ENCODE measurements at places on chromosomes 7 and 10.

GRCh38 chr7:104175361-104175984, 32.3 kb downstream of the ORC5 start:
- DNase-seq, result no peak

DNA sequence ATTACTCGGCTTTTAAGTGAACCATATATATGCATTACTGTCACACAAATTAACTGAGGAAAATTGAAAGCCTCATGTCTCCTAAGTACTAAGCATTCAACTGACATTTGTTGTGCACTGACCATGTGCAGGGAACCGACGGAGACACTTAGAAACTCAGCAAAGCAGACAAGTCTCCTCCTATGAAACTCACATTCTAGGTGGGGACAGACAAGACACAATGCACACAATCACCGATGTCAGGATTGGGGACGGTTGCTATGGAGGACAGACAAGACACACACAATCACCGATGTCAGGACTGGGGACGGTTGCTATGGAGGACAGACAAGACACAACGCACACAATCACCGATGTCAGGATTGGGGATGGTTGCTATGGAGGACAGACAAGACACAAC, 134.0 kb downstream of the PTPRN2 start:
- DNase-seq, result no peak

- DNase-seq, result no peak
Observed at GRCh38 chr10:118114992-118115391, 68.3 kb upstream of the RAB11FIP2 start.

DNA sequence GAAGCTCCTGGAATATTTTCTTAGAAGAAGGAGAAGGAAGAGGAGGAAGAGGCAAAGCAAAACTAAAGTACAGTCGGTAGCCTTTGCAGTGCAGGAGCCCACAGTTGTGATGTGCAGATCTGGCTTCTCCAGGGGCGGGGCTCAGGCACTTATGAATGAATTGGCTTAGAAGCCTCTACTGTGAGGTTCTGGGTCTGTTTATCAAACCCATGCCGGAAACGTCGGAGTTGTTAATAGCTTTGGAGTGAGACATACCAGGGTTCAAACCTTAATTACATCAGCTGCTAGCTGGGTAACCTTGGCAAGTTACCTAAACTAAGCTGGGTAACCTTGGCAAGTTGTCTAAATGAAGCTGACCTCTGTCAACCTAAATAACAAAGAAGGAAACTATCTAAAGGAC, 89.3 kb upstream of the PITRM1 start:
- no peak for DNase-seq

- no peak for DNase-seq
Observed at GRCh38 chr7:121479466-121479865, 83.4 kb upstream of the FAM3C start.

GRCh38 chr7:135169141-135169963, 1.2 kb downstream of the CYREN start:
- DNase-seq, result no peak

- DNase-seq, result no peak
Observed at GRCh38 chr10:26627324-26627723, 70.2 kb upstream of the PDSS1 start.

DNA sequence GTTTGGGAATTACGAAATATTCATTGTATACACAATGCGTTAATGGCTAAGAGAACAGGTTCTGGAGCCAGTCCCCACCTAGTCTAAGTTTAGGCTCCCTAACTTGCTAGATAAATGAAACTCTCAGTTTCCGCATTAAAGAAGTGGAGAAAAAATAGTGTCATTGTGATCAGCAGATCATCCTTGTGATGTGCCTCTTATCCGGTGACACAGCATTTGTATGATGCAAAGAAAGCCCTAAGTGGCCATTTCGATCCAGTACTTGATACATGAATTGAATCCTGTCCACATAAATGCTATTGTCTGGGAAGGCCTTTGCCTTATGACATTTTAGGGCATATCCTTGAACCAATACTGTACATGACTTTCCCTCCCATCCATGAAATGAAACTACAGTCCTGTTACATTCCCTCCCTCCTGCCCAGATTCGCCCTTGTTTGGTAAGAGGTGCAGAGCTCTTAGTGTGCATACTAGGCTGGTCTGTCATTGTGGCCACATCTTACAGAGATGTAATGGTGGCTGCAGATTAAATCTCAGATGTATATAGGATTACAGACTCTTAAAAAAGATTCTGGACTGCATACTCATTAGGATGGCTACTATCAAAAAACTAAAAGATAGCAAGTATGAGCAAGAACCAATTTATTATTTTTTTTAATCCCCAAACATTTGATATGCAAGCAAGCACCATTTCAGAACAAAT, 80.9 kb downstream of the LRRC4 start:
- DNase-seq, result no peak

DNA sequence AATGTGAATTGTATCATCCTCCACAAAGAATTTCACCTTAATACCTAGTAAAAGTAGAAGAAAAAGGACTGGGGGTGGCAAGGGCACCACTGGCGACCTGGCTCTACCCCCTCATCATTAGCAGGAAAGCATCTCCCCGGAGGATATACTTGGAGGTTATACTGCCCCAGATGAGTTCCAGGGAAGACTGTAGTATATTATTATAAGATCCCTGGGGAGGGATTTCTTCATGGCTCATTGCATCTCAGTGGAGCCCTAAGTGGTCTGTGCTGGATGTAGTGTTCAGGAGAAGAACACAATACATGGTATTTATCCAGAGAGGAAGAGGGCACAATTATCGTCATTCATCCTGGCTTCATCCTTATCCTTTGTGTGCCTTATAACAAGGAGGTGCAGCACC, 14.2 kb upstream of the DYNC1I1 start:
- peak; percentile 5 for DNase-seq

DNA sequence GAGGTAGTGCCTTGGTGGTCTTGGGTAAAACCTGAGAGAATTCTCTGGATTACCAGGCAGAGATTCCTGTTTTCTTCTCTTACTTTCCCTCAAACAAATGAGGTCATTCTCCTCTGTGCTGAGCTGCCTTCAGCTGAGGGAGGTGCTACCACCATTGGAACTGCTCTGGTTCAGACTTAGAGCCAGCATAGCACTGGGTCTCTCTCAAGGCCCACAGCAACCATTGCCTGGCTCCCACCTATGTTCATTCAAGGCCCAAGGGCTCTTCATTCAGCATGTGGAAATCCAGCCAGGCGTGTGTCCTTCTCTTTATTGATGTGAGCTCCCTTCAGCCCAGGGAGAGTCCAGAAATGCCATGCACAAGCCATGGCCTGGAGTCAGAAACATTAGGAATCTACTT, 261.1 kb downstream of the NRG3 start:
- no peak for DNase-seq

DNA sequence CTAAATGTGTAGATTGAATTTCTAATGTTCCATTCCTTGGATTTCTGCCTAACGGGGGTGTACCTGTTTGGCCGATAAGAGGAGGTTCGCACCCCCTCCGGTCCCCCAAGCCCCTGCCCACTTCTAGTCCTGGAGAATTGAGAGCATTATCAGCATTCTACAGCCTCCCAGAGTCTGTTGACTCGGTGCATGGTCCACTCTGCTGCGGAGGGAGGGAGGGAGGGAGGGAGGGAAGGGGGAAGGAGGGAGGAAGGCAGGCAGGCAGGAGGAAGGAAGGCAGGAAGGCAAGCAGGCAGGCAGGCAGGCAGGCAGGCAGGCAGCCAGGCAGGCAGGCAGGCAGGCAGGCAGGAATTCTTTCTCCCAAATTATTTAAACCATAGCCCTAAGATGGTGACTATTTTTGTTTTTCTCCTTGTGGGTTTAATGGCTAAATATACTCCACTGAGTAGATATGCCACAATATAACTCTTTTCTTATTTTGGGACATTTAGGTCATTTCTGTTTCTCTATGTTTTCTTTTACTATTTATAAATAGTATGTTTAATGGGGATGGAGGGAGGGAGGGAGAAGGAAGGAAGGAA, 69.5 kb upstream of the CHST15 start:
- no peak for DNase-seq

DNA sequence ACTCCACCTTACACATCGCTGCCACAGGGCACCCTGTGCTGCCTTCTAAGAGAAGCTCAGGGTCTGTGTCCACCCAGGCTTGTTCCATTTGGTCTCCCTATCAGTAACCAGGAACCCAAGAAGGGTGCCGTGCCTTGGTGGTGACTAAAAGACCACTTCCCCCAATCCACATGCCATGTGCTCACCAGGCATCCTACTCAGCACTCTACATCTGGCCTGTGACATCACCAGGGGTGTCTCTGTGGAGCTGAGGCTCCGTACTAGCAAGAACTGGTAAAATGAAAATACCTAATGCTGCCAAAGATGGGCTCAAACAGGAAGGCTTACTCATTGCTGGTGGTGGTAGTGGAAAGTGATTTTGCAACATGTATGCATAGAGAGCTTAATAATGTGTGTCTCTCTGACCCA, 19.0 kb upstream of the C10orf71 start:
- no peak for DNase-seq

GRCh38 chr7:46681865-46682503, 760.9 kb upstream of the IGFBP3 start:
- DNase-seq, result no peak

- no peak for DNase-seq
Observed at GRCh38 chr7:49848211-49848841, 74.9 kb downstream of the VWC2 start.

All from NCI-H510A treated with DMSO at 0.1 percent for 48 hours (cell line).